ENCODE measurements at places on chromosomes 2 and 18.

- no peak for DNase-seq
Measured at GRCh38 chr2:84959566-84960506, 11.1 kb upstream of the KCMF1 start.

- no peak for DNase-seq
Measured at GRCh38 chr18:9223356-9223755, 86.8 kb downstream of the ANKRD12 start.

- no peak for DNase-seq
Measured at GRCh38 chr18:41899535-41899934, 55.5 kb upstream of the PIK3C3 start.

- no peak for DNase-seq
Measured at GRCh38 chr2:150312271-150312670, 175.2 kb downstream of the RND3 start.

- DNase-seq: peak; percentile 20
Measured at GRCh38 chr2:72993147-72993932, 76.0 kb downstream of the EMX1 start.

DNA sequence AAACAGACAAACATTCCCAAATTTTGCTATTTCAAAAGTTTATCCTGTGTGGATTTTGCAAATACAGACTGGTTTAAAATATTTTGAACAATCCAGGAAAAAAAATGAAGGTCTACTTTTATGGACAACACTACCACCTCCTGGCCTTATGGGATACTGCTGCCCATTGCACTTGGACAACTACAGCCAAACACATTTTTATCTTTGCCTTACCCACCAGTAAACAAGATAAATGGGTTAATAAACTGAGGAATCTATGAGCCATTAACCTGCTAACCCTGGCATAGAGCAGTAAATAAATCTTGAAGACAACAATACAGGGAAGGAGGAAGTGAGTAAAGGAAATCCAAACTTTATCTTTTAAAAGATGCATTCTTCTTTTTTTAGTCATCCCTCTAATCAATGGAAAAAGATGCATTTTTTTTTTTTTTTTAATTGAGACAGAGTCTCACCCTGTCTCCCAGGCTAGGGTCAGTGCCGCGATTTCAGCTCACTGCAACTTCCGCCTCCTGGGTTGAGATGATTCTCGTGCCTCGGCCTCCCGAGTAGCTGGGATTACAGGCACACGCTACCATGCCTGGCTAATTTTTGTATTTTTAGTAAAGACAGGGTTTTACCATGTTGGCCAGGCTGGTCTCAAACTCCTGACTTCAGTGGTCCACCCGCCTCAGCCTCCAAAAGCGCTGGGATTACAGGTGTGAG, 2.1 kb upstream of the SPIRE1 start:
- DNase-seq: peak; percentile 78

DNA sequence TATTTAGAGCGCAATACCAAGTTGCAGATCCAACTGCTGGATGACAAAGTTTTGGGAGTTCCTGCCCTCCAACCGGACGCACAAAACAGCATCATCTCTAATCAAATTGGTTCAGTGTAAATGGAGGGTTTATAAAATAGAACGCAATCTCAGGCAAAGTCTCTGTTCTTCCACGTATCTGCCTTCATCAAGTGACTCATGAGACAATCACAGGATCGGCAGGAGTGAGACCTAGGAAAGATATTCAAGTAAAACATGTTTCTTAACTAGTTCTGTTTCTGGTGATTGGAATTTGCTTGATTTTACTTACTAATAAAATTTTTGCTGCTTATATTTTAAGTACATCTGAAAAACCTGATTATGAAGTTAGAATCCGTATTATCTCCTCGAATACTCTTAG, 7.6 kb downstream of the FZD5 start:
- no peak for DNase-seq

DNA sequence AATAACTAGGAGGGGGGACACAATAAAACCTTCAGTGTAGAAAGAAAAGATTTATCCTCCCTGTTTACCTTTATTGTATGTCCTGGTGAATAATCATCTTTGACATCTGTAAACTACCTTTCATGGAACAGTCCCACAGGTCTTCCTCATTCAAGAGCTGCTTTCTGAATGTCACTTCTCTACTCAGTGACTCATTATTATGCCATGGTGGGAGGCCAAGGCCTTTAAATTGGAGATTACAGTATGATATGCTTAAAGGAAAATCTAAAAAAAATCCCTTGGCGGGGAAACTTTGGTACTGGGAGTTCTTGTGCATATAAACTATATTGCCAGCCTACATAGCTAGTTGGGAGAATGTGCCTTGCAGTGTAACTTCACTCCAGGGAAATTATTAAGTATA, 713.0 kb downstream of the TDRD15 start:
- no peak for DNase-seq

DNA sequence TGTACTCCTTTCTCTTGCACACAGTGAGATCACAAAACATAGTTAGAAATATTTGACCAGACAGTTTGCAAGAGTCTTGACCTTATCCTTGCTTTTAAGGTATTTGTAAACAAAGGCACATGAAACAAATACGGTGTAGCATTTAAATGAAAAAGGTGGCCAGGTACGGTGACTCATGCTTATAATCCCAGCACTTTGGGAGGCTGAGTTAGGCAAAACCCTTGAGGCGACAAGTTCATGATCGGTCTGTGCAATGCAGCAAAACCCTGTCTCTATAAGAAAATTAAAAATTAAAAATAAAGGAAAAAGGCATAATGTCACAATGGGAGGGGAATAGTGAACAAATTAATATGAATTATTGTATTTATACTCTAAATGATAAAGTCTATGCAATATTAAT, 109.5 kb upstream of the PIK3C3 start:
- no peak for DNase-seq

GRCh38 chr2:112602917-112603316, 18.5 kb downstream of the CHCHD5 start:
- DNase-seq: no peak
